ENCODE measurements at places on chromosomes 12 and 14. TPM values are rescaled to one million over a fixed set of nuclear protein-coding genes. Genes with fewer than 3 reads are reported as not detected.
A peak's percentile ranks its signal among the peaks of the same experiment; 100 is the strongest.

LMNTD1 gene
- not detected for total RNA-seq

CMA1 gene
- not detected for total RNA-seq

FSCB gene
- not detected for total RNA-seq

WDHD1 gene
- 5.3 TPM for total RNA-seq

LRRIQ1 gene
- 0.10 TPM for total RNA-seq

PSMC6 gene
- total RNA-seq: 180 TPM

TAS2R10 gene
- 0.75 TPM for total RNA-seq

- no peak for DNase-seq
Observed at GRCh38 chr12:117580718-117581062, 219.3 kb upstream of the NOS1 start.

- DNase-seq: peak; percentile 86
Observed at GRCh38 chr12:56153678-56154065, 1.3 kb downstream of the MYL6B start.

DNA sequence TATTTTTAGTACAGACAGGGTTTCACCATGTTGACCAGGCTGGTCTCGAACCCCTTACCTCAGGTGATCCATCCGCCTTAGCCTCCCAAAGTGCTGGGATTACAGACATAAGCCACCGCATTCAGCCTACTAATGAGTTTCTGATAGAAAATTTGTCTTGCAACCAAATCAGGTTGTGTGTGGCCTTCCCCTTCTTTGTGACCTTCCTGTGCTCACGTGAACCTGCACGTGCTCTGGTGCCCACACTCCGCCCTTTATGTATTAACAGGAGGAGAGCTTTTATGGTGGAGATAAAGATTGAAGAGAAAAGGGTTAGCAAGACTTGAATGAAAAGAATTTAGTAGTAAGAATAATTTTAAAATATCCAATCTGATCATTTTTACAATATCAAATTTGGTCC lies 343.5 kb upstream of the TMEM132C start:
- no peak for DNase-seq

GRCh38 chr14:57462551-57462950 lies 31.1 kb downstream of the CCDC198 start:
- DNase-seq: no peak

DNA sequence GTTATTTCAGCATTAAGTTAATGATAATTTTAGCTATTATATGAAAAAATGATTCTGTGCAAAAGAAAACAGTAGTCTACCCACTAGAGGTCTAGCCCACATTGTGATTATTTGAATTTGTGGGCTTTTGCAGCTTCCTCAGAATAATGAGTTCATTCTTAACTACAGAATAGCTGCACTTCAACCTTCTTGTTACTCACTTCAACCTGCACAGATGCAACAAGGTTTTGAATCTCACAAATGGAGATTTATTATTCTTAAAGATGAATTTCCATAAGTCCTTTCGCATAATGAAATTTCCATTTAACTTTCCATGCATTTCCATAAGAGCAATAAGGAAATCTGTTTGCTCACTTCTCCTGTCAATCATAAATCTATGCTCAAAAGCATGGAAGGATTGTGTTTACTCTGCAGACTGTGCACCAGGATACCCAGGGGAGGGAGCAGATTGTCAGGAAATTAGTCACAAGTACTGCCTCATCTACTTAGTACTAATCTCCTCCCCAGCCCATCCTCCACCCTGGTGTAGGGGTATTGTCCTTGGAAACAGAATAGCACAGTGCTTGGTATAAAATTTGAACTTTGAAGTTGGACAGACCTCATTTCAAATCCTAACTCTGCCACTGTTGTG lies 24.1 kb downstream of the PTGER2 start:
- peak; percentile 45 for DNase-seq

- DNase-seq: no peak
Observed at GRCh38 chr14:88683119-88683518, 109.6 kb downstream of the EML5 start.

GRCh38 chr12:100123316-100124095 lies 19.2 kb downstream of the BLTP3B start:
- DNase-seq: no peak

- DNase-seq: peak; percentile 95
Observed at GRCh38 chr12:124764451-124764850, 99.2 kb downstream of the SCARB1 start.

DNA sequence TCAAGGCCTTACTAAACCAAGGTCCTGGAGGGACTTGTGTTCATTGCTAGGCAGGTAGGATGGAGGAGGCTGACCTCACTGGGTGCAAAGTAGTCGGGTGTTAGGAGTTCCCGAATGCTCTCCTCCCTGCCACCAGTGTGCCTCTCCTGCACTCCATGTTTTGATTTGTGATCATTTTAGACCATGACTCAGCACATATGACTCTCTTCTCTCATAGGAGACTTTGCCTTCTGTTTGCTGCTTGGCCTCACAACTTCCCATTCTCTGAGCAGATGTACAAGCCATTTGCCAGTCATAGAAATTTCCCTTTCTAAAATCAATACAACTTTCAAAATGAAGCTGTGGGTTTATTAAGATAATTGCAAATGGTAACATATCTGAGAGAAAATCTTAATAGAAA lies 46.6 kb upstream of the LRIG3 start:
- DNase-seq: peak; percentile 43

DNA sequence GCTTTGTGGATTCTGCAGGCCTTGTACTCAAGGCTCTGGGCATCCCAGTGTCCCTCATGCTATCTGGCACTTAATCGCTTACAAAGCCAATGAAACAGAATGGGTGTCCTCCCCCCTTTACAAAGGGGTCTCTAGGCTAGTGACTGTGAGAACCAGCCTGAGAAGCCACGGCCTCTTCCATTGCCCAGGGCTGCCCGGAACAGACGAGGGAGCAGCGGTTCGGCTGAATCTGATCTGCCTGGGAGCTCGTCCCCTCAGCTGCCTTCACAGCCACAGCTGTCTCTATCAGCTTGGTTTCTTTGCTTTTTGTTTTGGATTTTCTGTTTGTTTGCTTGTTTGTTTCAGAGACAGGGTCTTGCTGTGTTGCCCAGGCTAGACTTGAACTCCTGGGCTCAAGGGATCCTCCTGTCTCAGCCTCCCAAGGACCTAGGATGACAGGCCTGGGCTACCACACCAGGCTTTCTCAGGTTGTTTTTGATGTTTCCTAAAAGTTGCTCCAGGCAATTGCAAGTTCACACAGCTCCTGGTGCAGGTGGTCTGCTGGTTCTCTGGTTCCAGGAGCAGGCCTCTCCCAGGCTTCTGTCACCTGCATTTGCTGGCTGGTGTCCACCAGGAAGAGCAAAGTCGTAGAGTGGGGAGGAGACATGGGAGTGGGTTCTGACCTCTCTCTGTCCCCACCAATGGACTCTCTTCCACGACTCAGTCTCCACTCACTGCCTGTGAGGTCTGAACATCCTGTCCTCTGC lies 10.9 kb upstream of the RIN3 start:
- no peak for DNase-seq

DNA sequence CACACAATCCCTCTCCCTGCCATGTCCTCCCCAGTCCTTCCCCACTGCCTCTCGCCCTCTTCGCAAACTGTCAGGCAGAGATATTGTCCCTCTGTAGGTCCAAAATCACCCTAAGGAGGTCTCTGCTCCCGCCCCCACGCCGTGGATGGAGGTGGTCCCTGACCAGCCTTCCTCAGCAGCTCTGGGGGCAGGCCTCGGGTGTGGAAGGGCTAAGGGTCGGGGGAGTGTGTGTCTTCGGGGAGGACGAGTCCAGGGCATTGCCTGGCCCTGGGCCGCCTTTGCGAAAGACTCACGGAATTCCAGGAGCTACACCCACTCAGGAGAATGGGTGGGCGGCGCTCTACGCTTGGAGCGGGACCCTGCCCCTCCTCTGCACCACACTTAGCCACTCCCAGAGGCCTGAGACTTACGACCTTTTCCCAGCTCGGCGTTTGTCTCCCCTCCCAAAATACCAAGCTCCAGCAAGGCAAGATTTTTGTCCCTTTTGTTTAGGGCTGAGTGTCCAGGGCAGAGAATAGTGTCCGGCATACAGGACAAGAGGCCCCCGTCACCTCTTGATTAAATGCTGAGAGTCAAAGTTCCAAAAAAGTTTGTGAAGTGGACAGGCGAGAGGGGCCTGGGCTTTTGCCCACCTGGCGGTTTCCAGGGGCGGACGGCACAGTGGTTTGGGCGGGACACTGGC lies 881 bp downstream of the PYGL start:
- DNase-seq: peak; percentile 70

GRCh38 chr14:52068615-52069306 lies at the start of gene NID2:
Gene NID2 (minus strand): TSS chr14:52069059. CDS start chr14:52068994, 65 bp downstream.
- peak; percentile 90 for DNase-seq

GRCh38 chr12:54024127-54024526 lies 4.1 kb upstream of the HOXC6 start:
- DNase-seq: peak; percentile 70

DNA sequence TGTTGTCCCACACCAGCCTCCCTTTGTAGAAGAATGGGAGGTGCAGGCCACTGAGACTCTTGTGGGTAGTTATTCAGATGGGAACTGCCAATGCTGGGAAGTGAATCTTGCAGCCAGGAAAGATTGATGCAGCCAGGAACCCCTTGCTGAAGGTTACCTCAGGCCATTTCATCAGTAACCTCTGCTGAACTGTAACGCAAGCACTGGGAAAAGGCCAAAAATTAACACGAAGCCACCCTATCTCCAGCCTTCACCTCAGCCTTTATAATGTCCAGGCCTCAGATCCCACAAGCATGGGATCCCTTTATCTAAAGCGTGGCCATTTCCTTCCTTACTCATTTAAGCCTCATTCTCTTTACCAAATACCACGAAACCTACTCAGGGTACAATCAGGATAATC lies 211.1 kb downstream of the SPTSSA start:
- DNase-seq: no peak

- DNase-seq: no peak
Observed at GRCh38 chr14:26175658-26176057, 422.2 kb downstream of the NOVA1 start.

DNA sequence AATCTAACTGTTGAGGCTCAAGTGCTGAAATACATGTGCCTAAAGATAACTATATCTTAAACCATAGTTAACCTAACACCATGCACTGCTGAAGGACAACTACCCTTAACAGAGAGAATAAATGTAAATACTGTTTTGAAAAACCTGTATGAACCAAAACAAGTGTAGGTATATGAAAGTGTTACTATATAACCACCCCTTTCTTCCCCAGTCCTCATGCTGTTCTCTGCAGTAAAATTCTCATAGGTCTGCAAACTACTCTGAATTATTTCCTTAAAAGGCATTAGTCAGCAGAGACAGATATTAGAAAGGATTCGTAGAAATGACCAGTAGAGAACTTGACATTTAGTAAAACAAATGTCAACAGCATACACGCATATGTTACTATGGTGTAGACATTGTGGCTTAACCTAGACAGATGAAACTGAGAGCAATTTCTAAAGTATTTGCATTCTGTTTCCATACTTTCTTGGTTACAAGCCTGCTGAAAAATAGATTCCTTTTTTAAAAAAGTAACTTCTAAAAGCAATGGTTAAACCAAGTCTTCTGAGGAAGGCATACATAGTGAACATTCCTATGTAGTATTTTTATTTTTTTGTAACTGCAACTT lies 13.9 kb downstream of the CSRP2 start:
- no peak for DNase-seq

- DNase-seq: peak; percentile 30
Observed at GRCh38 chr12:54526812-54527630, 22.4 kb upstream of the PDE1B start.
